ENCODE measurements at places on chromosomes 7 and 10. TPM values are rescaled to one million over a fixed set of nuclear protein-coding genes. Genes with fewer than 3 reads are reported as not detected.
A peak's percentile ranks its signal among the peaks of the same experiment; 100 is the strongest.

CLEC5A gene
- total RNA-seq, result not detected

CDHR3 gene
- 0.31 TPM for total RNA-seq

ITGB8 gene
- total RNA-seq, result not detected

GRCh38 chr7:25845464-25845863 is 306.5 kb upstream of the NFE2L3 start:
- DNase-seq, result no peak

DNA sequence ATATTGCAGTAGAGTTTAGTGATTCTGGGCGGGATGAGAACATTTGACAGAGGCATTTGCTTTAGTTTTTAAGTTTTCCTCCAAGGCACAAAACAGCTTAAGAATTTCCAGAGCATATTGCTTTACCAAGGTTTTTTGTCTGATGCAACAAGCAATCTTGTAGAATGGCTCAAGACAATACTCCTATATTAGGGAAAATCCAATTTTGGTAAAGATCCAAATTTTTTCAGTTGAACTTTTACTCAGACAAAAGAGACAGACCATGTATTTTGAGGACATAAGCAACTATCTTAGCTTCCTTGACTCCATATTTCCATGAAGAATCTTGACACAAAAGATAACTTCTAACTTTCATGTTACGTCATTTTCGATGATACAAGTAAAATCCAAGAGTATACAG is 92.3 kb upstream of the NANOS1 start:
- no peak for DNase-seq

DNA sequence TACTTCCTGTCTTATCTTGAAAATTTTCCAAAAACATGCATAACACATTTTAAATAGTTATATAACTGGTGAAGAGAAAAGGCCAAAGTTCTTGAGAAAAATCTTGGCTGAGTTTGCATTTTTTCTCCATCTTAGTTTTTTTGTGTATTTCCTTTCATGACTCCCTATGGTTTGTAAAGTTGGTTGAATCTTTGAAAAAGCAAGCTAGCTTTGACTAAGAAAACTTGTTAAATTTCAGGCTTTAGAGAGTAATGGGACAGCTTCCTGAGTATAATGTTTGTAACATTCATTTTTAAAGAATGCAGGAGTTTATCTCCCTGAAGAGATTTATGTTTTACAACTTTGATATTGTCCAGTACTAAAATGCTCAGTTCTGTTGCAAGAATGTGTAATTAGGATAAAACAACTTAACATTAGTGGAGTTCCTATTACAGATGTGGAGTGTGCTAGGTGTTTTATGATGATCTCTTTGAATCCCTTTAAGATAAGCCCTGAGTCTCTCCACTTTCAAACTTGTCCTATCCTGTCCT is 11.1 kb upstream of the HERPUD2 start:
- no peak for DNase-seq

- peak; percentile 80 for DNase-seq
Observed at GRCh38 chr7:149883452-149883861, 9.7 kb downstream of the ATP6V0E2 start.

GRCh38 chr10:117554241-117554814 is 11.8 kb downstream of the EMX2 start:
- DNase-seq, result no peak

DNA sequence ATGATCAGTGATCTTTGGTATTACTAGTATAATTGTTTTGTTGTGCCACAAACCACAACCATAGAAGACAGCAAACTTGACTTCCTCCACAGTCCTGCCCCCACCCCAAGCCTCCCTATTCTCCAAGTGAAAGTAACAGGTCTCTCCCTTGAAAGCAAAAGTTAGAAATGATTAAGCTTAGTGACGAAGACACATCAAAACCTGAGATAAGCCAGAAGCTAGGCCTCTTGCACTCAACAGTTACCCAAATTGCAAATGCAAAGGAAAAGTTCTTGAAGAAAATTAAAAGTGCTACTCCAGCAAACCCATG is 7.5 kb downstream of the SAR1A start:
- DNase-seq, result peak; percentile 83
